ENCODE measurements at places on chromosomes 4 and X.

DNA sequence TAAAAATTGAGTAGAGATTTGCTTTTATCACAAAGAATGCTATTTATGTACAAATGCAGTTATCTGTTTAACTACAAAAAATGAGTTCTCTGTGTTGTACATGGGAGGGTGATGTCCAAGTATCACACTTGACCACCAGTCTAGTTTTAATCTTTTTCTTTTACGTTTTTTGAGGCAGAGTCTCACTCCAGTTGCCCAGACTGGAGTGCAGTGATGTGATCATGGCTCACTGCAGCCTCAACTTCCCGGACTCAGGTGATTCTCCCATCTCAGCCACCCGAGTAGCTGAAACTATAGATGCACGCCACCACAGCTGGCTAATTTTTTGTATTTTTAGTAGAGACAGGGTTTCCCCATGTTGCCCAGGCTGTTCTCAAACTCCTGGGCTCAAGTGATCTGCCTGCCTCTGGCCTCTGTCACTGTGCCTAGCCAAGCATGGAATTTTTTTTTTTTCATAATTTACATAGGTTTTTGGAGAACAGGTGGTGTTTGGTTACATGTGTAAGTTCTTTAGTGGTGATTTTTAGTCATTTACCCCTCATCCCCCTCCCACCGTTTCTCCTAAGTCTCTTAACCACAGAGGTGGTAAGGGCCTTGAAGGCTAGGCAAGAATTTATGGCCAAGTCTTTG, 47.9 kb upstream of the RPA4 start:
- no peak for DNase-seq

- no peak for DNase-seq
These were observed 2.5 kb upstream of the DUSP9 start for GRCh38 chrX:153644356-153645125.

DNA sequence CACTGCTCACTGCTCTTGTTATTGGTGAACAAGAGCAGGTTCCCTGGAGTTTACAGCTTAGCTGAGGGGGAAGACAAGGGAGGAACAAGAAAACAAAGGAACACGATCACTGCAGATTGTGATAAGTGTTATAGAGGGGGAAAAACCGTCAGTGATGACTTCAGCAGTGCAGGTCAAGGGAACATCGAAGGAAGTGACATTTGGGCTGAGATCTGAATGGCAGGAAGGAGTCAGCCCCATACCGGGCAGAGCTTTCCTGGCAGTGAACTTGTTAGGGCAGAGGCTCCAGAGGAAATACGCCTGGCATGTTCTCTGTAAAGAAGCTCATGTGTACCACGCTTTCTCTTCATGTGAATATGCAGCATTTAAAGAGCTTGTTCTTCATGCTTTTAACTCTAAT, 78.1 kb downstream of the LDB2 start:
- no peak for DNase-seq

- DNase-seq, result no peak
These were observed 2.4 kb upstream of the STIM2 start for GRCh38 chr4:26858035-26858918.

DNA sequence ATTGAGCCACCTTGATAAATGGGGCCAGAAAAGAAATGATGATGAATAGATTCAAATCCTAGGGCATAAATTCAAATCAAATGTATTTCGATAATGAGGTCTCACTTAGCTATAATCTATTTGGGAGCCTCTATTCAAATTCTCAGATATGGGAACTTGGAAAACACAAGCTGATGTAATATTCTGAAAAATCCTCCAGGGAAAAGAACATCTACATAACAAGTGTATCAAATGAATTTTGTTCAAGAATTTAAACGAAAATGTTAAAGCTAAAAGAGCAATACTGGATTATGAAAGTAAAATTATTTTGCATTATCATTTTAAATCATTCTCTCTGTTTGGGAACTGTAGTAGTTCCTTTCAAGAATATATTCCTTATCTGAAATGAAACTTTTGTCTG, 38.9 kb upstream of the RAP1GDS1 start:
- DNase-seq, result no peak

- no peak for DNase-seq
These were observed 2137.1 kb upstream of the TENM3 start for GRCh38 chr4:180106122-180106521.

GRCh38 chrX:133746593-133746992, 238.8 kb downstream of the GPC3 start:
- DNase-seq, result no peak

DNA sequence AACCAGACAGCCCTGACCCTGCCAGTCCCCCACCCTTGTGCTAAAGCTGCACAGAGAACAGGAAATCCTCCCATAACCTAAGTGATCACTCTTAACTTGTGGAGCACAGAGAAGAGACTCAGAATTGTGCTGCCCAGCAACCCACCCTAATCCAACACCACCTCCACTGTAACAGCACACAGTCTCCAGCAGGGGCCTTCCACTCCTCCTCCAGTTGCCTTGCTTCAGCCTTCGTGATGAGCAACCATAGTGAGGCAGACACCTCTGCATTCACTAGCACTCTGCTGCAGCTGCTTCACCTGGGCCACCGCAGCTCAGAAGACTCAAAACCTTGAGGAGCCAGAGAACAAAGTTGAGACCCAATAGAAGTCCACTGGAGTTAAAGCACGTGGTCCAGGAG, 7.9 kb upstream of the UGT2B4 start:
- no peak for DNase-seq

- no peak for DNase-seq
These were observed 212.5 kb downstream of the NDST4 start for GRCh38 chr4:114900934-114901333.

GRCh38 chrX:28312259-28312658, 275.0 kb upstream of the IL1RAPL1 start:
- DNase-seq, result no peak
